ENCODE measurements at places on chromosomes 2 and 18.
A peak's percentile ranks its signal among the peaks of the same experiment; 100 is the strongest.

DNA sequence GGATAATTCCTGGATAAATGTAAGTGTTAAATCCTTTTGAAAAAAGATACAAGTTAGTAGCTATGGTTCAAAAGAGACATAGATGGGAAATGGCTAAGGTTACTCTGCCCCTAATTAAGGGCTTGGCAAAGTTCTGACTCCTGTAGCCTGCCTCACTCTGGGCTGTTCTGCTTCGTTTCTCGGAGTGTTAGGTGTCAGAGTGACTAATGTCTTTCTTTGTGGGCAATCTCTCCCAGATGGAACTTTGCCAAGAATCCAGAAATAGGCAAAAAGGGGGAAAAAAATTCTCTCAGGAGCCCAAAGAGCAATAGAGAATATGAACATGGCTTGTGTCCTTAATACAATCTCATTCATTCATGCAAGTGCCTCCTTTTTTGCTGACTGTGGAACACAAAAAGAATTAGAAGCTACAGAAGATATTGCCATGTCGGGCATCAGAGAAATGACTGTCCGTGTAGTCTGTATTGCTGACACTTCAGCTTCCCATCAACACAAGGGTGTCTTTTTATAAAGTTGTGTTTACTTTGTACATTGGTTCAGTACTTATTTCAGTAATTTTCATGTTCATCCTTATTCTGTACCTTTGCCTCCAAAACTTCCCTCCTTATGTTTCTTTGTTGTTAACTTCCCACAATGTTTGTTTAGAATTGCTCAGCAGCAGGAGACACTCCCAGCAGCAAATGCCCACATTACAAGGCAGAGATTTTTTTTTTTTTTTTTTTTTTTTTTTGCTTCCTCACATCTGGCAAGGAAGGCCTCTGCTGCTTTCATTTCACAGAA is 134.0 kb downstream of the FTCDNL1 start:
- DNase-seq, result no peak

DNA sequence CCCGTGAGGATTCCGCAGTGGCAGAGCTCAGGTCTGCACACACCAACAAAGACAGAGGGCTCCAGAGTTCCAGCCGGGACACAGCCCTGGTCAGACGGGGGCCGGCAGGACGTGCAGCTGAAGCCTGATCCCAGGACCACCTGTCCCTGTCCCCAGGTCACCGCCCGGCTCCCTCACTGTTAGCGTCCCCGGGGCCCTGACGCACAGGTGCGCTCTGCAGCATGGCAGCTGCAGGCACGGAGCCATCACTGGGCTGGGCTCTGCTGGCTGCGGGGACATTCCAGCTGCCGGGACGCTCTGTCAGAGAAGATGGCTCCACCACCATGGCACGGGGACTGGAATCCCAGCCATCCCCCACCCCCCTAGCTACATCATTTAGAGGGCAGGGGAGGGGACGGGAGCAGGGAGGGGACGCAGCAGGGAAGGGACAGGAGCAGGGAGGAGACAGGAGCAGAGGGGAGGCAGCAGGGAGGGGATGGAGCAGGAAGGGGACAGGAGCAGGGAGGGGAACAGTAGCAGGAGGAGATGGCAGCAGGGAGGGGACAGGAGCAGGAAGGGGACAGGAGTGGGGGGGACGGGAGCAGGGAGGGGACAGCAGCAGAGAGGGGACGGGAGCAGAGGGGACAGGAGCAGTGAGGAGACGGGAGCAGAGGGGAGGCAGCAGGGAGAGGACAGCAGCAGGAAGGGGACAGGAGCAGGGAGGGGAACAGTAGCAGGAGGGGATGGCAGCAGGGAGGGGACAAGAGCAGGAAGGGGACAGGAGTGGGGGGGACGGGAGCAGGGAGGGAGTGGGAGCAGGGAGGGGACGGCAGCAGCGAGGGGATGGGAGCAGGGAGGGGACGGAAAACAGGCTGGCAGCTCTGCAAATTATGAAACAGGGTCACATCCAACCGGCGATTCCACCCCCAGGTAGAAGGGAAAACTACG is 39.8 kb downstream of the SLC66A2 start:
- DNase-seq, result no peak

- peak; percentile 100 for DNase-seq
Observed at GRCh38 chr18:67516539-67517443, at the start of gene DSEL. DSEL (minus strand) TSS chr18:67516720; CDS start chr18:67514608, 2,112 bp downstream.

- no peak for DNase-seq
Observed at GRCh38 chr18:80244956-80245730, 2.2 kb downstream of the PARD6G start.

- DNase-seq, result no peak
Observed at GRCh38 chr18:45874491-45875184, 49.2 kb downstream of the SIGLEC15 start.

- DNase-seq, result no peak
Observed at GRCh38 chr18:63266888-63267790, 52.4 kb downstream of the BCL2 start.

GRCh38 chr2:203859030-203859789 is 8.4 kb upstream of the CTLA4 start:
- no peak for DNase-seq

DNA sequence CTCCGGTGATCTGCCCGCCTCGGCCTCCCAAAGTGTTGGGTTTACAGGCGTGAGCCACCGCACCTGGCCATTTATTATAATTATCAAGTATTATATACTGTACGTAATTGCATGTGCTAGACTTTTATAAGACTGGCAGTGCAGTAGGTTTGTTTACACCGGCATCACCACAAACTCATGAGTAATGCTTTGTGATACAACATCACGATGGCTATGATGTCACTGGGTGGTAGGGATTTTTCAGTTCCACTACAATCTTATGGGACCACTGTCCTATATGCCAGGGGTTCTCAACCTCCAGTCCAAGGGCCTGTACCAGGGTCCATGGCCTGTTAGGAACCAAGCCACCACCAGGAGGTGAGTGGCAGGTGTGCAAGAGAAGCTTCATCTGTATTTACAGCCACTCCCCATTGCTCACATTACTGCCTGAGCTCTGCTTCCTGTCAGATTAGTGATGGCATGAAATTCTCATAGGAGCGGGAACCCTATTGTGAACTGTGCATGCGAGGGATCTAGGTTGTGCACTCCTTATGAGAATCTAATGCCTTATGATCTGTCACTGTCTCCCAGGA is 9.4 kb downstream of the SCYGR4 start:
- DNase-seq, result no peak

GRCh38 chr2:127961729-127962128 is 66.1 kb downstream of the SAP130 start:
- DNase-seq, result no peak

DNA sequence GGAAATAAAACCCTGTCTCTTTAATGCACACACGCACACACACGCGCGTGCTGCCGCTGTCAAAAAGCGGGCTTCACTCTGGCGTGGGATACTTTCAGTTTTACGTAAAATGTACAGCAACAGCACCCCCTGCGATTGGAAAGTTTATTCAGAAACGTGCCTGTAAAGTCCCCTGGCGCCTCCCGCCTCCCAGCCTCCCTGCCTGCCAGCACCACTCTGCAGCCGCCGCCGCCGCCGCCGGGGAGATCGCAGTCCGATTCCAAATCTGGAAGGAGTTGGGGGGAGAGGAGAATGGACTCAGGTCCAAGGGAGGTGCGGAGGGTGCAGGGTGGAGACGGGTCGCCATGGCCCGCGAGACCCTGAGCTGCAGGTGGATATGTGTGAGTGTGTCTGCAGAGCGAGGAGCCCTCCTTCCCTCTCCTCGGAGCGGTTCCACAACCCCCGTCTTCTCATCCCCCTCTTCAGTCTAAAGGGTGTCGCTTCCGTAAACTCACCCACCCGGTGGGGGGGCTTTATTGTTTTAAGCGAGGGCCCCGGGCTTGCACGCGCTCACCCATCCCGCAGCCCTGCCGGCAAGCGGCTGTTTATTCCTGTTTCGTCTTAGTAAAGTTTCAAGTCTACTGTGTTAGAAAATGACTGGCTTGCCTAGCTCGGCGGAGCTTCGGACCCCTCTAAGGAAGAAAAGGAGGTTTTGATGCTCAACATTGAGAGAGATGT is 1.8 kb upstream of the BCL11A start:
- DNase-seq, result no peak

DNA sequence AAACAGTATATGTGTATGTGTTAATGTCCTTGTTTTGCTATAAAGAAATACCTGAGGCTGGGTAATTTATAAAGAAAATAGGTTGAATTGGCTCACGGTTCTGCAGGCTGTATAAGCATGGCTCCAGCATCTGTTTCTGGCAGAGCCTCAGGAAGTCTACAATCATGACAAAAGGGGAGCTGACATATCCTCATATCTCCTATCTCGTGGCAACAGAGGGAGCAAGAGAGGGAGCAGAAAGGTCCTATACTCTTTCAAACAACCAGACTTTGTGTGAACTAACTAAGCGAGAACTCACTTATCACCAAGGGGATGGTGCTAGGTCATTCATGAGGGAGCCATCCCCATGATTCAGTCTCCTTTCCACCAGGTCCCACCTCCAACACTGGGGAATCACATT is 13.0 kb downstream of the CALCRL start:
- no peak for DNase-seq

- DNase-seq, result no peak
Observed at GRCh38 chr2:69113627-69114026, 100.6 kb downstream of the ANTXR1 start.

DNA sequence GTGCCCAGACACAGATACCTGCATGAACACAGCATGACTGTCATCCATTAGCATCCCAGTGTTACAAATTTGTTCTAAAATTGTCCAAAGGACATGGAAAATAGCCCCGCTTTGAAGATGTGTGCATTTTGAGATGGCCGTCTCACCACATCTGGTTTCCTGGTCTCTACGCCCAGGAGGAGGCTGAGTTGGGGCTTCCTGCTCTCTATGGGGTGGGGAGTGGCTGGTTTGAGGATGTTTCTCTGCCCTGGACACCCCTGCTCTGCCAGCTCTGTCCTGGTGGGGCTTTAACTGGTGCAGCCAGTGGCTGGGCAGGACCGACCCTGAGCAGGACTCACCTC is 74.6 kb upstream of the SMAD7 start:
- DNase-seq, result no peak

Data from stimulated activated CD4-positive, alpha-beta T cell treated with anti-CD3 and anti-CD28 coated beads, TNF-alpha, amount 100 ng/mL, for 1 hour (primary cell).